Neuronal stem cell (in vitro differentiated cells): ENCODE measurements at places on chromosomes 16 and 17.

- no peak overlapping the region for H3K27ac ChIP-seq
- peaks cover 33% of the 10 kb centered on the region for H3K27me3 ChIP-seq
- no peaks in the 10 kb centered on the region for H3K4me1 ChIP-seq
- H3K4me3 ChIP-seq: no peak overlapping the region
Observed at GRCh38 chr17:49899588-49899987, 51.7 kb upstream of the TAC4 start.

DNA sequence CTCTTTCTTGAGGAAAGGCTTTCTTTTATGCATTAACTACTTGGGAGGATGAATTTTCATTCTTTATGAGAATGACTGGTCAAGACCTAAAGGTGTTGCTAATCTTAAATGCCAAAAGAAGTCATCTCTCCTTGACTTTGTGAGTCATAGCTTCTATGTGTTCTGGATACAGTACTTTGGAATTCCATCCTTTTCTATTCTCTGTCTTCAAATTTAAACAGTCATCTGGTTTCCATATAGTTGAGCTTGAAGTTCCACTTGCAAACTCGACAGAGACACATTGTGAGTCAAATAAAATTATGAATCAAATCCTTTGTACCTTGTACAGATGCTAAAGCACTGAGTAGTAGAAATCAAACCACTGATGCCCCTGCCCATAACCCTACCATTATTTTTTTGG lies 271.9 kb upstream of the PMFBP1 start:
- H3K4me1 ChIP-seq: no peaks in the 10 kb centered on the region
- no peaks in the 10 kb centered on the region for H3K36me3 ChIP-seq
- H3K27ac ChIP-seq: no peak overlapping the region
- no peaks in the 10 kb centered on the region for H3K27me3 ChIP-seq

DNA sequence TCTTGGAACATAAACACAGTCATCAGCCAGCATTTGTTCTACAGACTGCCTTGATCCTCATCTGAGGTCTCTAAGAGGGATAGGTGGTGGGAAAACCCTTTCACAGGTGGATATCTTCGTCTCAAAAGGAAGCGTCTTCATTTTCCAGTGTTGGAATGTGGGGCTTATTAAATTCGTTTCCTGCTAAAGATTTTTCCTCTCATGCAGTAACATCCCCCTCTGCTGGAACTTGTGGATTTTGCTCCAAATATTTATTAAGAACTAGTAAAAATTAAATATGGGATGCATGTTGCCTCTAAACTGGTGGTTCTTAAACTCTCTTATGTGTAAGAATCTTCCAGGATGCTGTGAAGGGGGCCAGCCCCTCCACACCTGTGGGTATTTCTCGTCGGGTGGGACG lies 20.1 kb upstream of the MLYCD start:
- no peak overlapping the region for H3K4me3 ChIP-seq
- H3K27ac ChIP-seq: no peak overlapping the region
- no peak for DNase-seq
- H3K36me3 ChIP-seq: no peaks in the 10 kb centered on the region

GRCh38 chr16:4351880-4352279 lies 759 bp upstream of the PAM16 start:
- H3K27me3 ChIP-seq: no peaks in the 10 kb centered on the region
- peaks cover 4% of the 10 kb centered on the region for H3K4me1 ChIP-seq
- H3K4me3 ChIP-seq: no peak overlapping the region
- peaks cover 5% of the 10 kb centered on the region for H3K36me3 ChIP-seq
- H3K27ac ChIP-seq: no peak overlapping the region

- no peak for DNase-seq
- H3K36me3 ChIP-seq: peaks cover 37% of the 10 kb centered on the region
- H3K27ac ChIP-seq: no peak overlapping the region
- H3K4me3 ChIP-seq: no peak overlapping the region
Observed at GRCh38 chr16:4266372-4266771, 6.5 kb downstream of the TFAP4 start.
